ENCODE measurements at places on chromosomes 6 and 20.

- DNase-seq: no peak
These were observed 40.1 kb upstream of the TFAP2C start for GRCh38 chr20:56588996-56589395.

- DNase-seq: no peak
These were observed 14.5 kb downstream of the ZNF76 start for GRCh38 chr6:35273822-35274559.

DNA sequence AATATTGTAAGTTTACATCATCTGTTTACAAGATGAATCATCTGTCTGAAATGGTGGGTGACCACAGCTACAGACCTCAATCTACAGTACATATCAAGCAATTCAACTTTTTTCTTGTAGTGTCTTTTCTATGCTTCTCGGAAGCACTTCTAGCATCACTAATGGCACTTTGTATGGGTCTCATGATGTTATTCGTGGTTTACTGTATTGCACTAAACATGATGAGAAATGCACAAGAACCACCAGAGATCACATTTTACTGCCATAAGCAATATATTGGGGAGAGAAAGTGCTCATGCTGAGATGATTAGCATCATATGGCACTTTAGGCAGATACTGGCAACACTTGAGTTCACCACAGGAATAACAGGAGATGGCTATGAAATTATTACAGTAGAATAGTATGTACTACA, 15.4 kb upstream of the BTBD3 start:
- peak; percentile 23 for DNase-seq

- DNase-seq: peak; percentile 77
These were observed 123.7 kb upstream of the BTN3A2 start for GRCh38 chr6:26241033-26241895.

GRCh38 chr6:149169761-149170511, 147.6 kb upstream of the TAB2 start:
- DNase-seq: peak; percentile 62

GRCh38 chr20:36499211-36499610, 42.1 kb upstream of the MYL9 start:
- DNase-seq: no peak

DNA sequence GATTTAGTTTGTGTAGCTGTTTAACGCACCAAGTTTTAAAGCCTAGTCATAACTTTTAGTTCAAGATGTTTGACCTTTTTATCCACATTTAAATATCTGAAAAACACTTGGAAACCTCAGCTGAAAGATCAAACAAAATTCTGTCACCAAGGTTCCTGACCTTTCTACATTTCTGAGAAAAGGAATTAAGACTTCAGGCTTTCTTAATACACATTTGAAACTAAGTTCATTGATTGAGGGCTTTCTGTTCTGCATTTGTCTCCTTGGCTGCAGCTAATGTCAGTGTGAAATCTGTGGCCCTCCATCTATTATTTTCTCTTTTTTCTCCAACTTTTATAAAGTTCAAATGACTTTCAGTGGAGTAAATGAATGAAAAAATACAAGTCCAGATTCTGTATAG, 22.7 kb upstream of the FBXL4 start:
- DNase-seq: no peak

DNA sequence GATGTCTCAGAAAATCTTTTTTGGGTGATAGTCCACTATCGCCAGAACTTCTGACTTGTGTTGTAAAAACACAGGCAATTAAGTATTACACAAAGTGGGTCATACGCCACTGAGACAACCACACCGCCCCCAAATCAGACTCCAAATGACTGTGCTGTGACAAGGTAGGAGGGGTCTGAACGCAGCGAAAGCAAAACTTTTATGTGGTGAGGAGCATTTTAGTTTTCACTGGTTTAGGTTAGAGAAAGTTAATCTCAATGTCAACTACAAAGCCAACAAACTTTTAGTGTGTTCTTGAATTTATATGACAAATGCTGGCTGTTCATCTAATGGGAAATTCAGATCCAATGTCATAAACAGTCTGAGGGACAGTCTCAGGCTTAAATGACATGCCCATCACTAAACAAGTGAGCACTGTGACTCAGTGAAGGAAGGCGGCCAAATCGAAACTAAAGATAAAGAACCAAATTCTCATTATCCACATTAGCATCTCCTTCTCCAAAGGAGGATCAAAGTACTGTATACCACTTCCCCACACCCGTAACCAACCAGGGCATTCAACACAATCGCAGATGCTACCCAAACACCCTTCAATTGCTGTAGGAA, 186.7 kb downstream of the GJA10 start:
- no peak for DNase-seq

- no peak for DNase-seq
These were observed 9.4 kb downstream of the WASF1 start for GRCh38 chr6:110170081-110170480.

GRCh38 chr6:906920-907319, 214.0 kb upstream of the EXOC2 start:
- DNase-seq: no peak

DNA sequence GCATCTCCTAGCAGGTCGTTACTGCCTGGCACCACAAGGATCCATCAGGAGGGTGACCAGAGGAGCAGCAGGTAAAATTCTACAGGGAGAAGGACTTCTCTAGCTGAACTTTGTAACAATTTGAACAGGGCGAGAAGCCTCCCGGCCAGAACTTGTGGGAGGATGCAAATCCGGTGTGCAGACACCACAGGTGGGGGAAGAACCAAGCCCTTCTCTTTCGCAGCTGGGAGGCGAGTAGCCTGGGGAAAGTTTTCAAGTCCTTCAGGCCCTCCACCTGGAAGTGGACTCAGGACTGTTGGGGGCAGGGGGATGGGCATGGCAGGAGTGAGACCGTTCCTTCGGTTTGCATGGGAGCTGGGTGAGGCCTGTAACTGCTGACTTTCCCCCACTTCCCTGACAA, 42.7 kb upstream of the FAM210B start:
- DNase-seq: no peak

- peak; percentile 33 for DNase-seq
These were observed 658 bp downstream of the RIN2 start for GRCh38 chr20:19758501-19759331.

DNA sequence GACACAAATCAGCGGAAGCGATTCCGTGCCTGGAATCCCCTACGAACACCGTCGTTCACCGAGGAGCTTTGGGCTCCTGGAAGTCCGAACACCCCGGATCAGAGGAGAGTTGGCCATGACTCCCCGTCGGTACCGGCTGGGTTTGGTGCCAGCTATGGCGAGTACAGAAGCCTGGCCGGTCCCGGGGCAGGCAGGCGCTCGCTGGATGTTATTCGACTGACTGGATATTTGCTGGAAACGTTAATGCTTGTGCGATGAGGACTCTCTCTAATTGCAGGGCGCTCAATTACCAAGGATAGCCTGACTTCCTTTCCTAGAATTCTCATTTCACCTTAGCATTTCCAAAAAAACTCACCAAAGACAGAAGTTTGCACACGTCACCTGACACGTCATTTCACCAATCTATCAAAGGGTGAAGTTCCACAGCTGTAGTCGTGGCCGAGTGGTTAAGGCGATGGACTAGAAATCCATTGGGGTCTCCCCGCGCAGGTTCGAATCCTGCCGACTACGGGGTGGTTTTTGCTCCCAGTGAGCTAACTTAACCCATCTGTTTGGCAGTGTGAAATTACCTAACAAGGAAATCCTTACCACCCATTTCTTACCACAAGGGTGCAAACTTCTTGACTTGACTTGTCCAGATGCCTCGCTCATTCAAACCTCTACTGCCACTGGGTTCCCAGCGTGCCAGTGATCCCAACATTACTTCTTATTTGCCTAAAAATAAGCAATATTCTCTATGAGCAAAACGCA, 22.7 kb upstream of the ZNF184 start:
- DNase-seq: peak; percentile 84

DNA sequence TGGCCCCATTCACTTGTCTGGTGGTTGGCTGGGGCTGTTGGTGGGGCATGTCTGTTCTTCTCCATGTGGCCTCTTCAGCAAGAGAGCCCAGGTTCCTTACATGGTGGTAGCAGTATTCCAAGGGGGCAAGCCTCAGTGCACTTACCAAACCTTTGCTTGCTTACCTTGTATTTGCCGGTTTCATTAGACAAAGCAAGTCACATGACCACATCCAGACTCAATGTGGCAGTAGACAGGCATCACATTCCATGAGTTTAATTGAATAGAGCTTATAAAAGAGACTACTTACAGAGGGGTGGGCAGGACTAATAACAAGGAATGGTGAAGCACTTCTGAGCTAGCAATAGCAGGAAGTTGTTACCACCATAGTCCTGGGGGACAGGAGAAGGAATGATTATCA, 78.6 kb downstream of the SNAP25 start:
- no peak for DNase-seq

DNA sequence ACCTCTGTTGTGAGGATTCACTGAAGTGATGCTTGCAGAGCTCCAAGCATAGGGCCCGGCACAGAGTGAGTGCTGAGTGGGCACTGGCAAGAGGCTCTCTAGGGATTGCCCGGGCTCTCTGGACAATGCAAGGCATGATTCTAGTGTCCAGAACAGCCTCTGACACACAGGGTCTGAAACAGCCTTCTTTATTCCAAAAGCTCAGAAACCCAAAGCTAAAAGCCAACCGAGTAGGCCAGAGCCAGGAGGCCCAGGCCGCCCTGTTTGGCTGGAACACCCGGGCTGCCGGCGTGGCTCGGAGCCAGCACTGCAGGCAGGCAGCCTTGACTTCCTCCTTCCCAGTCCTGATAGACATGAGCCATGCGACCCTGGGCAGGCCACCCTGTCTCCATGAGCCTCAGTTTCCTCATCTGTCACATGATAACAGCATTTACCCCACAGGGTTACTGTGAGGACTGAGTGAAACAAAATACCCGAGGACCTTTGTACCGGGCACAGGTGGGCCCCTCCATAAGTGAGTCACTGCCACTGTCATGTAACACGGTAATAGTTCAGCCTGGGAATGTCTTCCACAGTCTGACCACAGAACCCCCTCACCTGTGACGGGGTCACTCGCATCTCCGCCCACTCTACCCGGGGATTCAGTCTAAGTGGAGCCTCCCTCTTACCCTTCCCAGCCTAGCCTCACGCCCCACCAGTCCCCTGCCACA, 51.5 kb downstream of the PTPRT start:
- no peak for DNase-seq

DNA sequence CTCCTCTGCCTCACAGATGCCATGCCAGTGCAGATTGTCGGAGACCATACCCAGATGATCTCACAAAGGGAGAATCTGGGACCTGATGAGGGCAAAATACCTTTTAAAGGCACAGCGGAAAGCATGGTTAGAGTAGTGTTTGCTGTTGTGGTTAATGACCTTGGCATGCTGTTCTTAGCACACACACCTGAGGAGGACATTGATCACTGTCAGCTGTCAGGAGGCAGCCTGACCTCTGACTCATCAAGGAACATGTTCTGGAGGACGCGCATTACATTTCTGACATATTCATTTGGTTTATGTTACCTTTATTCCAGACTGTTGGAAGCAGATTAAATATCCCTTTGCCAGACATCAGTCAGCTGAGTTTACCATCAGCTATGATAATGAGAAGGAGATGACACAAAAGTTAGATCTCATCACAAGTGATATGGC, 57.1 kb downstream of the GOPC start:
- DNase-seq: no peak

- DNase-seq: no peak
These were observed 31.1 kb downstream of the NTSR1 start for GRCh38 chr20:62739581-62740285.

DNA sequence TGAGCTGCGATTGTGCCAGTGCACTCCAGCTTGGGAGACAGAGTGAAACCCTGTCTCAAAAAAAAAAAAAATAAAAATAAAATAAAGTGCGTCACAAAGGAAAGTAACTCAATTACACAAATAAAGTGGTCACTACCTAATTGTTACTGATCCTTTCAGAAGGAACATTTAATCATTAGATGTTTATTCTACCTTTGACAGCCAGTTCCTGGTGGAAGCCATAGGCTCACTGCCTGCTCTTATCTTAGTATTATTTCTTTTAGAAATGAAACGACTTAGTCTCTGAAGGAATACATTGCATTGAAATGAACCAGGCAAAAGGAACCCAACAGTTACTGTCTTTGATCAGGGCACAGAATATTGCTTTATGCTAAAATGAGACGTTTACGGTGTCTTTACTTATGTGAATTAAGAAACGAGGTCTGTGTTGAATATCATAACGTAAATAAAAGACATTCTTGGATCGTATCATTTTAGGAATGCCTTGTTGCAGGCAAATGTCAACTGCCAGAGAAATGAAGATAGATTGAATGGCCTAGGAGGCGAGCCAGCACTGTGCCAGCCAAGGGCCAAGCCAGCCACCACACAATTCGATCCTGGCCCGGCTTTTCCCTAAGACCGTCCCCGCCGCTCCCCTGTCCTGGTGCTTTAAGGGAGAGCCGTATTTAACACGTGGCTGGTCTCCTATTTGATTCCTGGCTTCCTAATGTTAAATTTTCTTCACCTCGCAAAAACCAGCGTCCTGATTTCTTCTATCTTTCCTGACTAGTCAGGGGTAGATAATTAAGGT, 136.7 kb upstream of the GMDS start:
- DNase-seq: no peak

GRCh38 chr6:137799950-137800568, 67.0 kb upstream of the TNFAIP3 start:
- peak; percentile 63 for DNase-seq

- no peak for DNase-seq
These were observed 54.2 kb downstream of the EZR start for GRCh38 chr6:158764926-158765325.

GRCh38 chr6:2665146-2666070, 85.3 kb downstream of the MYLK4 start:
- no peak for DNase-seq

DNA sequence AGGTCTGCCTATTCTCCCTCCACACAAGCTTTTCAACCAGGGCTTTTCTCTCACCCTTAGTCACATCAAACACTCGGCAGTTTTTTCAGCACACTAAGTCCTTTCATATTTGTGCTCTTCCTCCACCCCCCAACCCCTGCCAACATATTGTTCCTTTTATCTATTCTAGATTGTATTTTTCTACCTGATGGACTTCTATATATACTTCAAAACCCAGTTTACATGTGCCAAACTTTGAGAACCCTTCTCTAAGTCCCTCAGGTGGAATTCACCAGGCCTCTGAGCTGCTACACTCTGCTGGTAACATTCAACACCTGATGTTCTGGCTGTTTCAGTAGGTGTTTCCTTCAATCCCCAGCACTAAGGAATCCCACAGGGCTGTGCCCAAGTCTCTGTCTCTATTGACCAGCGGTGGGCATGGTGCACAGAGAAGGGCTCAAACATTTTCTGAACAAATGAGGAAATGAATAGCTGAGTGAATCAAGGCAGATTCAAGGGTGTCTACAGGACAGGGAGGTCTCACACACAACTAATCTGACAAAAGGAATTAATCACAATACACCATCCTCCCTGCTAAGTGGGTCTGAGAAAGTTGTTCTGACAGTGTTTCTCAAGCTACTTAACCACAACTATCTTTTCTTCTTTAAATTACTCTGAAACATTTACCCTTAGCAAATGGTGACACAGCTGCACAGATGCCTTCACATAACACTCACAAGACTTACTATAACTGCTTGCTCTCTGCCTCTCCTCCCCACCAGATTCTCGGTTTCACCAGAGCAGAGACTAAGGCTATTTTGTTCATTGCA, 166.5 kb downstream of the TSHZ2 start:
- no peak for DNase-seq

- DNase-seq: no peak
These were observed 181.8 kb downstream of the MEI4 start for GRCh38 chr6:77834591-77834996.
